Esophagus squamous epithelium (tissue), 5 donors: ENCODE measurements at places on chromosomes 6 and 20.

- DNase-seq: no peak
These were observed 140.2 kb upstream of the RPS6KA2 start for GRCh38 chr6:166767230-166767629.

DNA sequence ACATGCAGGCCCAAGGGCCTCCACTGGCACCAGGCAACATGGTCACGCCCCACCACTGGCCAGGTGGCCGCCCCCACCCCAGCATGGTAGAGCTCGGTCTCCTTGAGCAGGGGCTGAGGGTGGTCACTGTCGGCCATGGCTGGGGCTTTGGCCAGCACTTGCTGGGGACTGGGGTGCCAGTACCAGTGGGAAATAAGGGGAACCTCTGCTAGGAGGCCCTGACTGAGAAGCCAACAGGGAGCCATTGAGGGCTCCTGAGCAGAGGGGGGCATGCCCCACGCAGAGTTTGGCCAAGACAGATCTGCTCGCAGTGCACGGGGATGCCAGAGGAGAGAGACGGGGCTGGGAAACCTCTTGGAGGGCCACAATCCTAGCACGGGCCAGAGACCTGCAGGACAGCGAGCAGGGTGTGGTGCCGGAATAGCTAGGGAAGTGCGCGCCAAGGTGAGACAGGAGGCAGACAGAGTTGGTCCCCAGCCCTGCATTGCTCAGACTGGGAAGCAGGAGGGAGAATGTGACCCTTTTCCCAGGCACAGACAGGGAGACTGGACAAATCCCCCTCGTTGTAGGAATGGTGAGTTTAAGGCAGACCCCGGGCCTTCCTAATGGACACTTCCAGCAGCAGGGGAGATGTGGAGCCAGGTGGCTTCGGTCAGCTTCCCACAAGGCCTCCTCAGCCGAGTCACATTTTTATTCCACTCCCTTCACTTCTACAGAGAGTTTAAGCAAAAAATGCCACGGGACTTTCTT, 179.0 kb upstream of the CST7 start:
- DNase-seq: no peak

- no peak for DNase-seq
These were observed 2.5 kb upstream of the POU3F2 start for GRCh38 chr6:98831959-98832283.

GRCh38 chr6:39085129-39085797, 29.7 kb downstream of the SAYSD1 start:
- DNase-seq: no peak

DNA sequence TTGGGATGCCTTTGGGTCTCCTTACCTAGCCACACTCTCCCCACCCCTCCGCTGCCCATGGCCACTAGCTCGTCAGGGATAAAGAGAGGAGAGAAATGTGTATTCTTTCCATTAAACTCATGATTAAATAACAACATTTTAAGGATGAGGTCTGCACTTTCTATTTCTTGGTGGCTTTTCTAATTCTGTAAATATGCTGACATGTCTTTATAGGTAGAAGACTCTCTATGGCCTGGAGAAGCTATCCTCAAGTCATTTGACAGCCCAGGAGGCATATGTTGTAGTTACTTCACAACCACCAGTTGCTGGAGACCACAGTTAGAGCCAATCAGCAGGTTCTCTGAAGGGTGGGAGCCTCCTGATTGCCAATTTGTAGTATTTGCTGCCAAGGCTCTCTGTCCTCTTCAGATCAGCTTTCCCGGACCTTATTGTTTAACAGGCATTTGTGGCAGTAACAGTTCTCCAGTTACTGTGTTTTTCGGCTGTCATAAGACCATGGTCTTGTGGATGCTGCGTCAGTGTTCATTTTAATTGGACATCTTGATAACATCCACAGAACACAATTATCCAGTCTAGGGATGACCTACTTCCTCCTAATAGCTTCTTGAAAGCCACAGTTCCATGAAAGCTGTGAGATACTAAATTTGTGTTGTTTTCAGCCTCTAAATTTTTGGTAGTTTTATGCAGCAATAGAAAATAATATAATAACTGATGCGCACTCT, 205.0 kb upstream of the KCNQ5 start:
- DNase-seq: no peak

DNA sequence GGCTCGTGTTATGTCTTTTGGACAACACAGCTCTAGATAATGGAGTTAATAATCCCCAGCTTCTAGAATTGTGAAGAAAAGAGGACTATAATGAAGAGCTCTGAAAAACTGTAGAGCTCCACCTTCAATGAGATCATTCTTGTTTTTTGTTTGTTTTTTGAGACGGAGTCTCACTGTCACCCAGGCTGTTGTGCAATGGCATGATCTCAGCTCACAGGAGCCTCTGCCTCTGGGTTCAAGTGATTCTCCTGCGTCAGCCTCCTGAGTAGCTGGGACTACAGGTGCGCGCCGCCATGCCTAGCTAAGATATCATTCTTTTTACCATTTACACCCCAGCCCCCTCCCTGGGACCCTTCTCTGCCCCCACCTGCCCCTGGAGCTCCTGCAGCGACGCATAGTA, 36.6 kb downstream of the ERGIC3 start:
- DNase-seq: no peak

- no peak for DNase-seq
These were observed 158.7 kb upstream of the JARID2 start for GRCh38 chr6:15087186-15087589.

DNA sequence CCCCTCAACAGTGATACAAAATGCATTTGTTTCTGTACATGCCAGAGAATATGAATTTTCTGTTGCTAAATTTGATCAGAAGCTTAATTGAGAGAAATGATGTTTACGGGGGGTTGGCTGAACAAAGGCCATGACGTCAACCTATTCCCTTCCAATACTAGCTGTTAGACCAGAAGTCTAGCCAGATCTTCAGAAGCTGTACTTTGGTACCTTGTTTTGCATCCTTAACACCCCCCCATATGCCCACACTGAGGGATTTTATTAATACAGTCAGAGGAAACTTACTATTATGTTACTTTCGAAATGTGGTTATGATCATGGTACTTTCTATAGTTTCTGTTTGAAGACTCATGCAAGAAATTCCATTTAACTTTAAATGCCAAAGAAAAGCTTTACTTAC, 3.1 kb downstream of the NCOA7 start:
- DNase-seq: no peak

- DNase-seq: no peak
These were observed 484.7 kb downstream of the TFAP2B start for GRCh38 chr6:51303338-51303737.

DNA sequence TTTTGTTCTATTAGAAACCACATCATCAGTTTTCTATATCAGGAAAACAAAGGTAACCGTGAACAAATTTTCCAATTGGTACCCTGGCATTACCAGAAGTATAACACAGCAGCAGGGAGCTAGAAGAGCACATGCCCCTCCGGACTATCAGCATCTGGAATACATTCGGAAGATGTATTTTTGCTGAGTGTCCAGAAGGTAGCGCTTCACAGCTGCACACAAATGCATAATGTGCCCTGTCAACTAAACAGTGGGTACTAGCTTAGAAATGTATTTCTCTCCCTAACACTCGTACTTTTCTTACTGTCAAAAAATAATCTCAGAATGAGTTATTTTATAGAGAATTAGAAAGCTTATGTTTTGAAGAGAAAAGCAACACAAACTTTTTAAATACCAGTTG, 77.6 kb downstream of the HUS1B start:
- no peak for DNase-seq

DNA sequence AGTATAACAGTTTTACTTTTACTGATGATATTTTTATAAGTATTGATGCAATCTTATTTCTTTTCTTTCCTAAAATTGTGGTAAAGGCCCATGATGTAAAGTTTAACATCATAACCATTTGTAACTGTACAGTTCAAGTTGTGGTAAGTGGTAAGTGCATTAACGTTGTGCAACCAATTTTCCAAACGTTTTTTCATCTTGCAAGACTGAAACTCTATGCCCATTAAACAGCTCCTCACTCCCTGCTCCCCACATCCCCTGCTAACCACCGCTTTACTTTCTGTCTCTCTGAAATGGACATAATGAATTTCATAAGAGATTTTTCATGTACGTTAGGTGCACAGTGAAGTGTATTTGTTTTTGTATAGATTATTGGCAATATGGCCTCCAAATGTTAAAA, 106.0 kb downstream of the PACRG start:
- no peak for DNase-seq

- no peak for DNase-seq
These were observed 68.1 kb upstream of the RNF146 start for GRCh38 chr6:127198549-127198948.

DNA sequence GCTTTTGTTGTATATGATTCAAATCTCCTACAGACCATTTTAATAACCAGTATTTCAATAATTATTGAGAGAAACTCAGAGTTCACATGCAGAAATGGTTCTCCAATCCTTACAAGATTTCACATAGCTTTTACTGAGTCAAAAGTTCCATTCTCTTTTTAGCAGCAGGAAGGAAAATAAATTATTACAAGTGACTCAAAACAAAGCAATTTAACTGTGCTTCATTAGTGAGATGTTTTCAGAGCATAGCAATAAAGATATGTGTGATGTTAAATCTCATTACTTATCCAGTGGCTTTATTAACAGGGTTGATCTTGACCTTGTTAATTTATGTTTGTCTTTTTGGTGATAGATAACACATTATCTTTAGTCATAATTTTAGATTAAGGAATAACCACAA, 22.0 kb downstream of the KIF13A start:
- no peak for DNase-seq

DNA sequence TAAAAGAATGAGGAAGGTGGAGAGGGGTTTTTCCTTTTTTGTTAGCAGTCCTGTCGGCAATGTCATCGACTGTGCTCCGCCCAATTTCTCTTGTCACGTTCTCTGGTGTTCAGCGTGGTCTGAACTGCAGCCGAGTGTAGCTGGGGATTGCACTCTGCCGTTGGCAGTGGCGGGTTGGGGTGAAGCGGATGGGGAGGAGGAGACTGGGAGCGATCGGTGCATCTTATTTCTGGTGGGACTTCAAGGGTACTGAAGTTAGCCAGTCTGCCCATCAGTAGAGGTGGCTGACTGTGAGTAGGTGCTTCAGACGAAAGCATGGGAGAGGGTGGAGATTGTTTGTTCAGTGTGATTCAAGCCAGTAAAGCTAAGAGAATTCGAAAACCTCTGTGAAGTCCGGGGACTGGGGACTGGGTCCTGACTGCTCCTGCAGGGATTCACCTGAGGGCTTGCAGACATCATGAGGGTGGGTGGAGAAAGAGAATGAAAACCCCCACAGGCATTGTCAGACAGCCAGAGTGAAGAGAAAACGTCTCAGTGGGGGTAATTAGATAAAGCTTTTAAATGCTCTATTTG, 5.1 kb downstream of the RREB1 start:
- no peak for DNase-seq
